Naive thymus-derived CD4-positive, alpha-beta T cell (primary cell): ENCODE measurements at places on chromosomes 7 and 10.

DNA sequence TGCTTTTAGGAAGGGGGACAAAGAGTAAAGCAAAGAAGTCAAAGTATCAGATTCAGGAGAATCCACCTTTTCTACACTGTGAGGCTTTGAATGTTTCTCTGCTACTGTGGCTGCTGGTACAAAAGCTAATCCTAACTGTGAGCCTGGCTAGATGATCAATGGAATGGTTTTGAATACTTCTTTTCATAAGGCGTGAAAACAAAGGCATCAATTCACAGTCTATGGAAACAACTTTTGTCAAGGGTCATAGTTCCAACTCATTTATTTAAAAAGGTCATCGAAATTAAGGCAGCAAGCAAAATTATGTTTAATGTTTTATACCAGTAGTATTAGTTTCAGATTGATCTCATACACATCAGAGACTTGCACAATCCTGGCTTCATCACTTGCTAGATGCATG lies 118.1 kb downstream of the CTTNBP2 start:
- no peak for DNase-seq

GRCh38 chr10:99467236-99467999 lies 37.0 kb upstream of the GOT1 start:
- no peak for DNase-seq

GRCh38 chr7:146826329-146826728 lies 709.7 kb downstream of the CNTNAP2 start:
- DNase-seq, result no peak

DNA sequence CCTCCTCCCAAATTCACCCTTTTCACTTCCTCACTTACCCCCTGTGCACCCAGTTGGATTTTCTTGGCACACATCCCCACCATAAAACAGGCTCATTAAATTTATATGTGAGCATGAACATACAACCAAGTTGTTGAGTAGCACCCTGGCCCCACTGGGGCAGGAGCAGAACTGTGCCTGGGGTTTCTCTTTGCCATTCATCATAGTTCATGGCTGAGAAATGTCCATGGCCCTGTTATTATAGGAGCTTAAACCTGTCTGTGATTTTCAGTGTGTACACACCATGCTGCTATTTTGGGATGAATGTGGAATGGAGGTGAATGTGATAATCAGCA lies 618.8 kb downstream of the LRMDA start:
- DNase-seq, result no peak

DNA sequence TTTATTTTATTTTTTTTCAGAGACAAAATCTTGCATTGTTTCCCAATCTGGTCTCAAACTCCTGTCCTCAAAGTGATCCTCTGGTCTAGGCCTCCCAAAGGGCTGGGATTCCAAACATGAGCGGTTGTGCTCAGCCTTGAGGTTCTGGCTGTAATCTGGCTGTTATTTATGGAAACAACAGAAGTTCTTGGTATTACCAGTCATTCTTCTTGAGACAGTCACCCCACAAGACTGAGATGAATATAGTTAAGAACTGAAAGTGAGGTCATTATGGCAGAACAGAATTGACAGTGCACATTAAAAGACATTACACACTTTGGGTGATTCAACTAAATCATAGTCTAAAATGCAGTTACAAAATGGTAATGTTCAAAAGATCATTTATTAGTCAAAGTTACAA lies 719.5 kb downstream of the ZWINT start:
- no peak for DNase-seq

DNA sequence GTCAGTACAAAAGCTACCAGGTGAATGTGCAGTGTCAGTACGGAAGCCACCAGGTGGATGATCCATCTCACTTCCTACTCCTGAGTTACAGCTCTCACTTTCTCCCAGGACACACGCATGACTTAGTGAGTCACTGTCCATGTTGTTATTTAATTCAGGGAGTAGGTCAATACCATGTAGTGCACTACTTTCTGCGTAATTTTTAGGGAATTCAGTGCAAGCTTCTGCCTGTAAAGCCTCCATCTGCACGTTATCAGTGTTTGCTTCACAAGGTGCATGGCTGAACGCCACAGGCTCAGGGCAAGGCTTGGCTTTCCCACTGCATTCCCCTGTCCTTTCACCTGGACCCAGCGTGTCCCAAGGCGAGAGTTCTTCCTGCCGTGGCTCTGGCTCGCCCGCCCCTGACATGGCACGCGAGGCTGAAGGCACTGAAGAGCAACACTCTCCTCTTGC lies 59.5 kb downstream of the LARP4B start:
- no peak for DNase-seq

DNA sequence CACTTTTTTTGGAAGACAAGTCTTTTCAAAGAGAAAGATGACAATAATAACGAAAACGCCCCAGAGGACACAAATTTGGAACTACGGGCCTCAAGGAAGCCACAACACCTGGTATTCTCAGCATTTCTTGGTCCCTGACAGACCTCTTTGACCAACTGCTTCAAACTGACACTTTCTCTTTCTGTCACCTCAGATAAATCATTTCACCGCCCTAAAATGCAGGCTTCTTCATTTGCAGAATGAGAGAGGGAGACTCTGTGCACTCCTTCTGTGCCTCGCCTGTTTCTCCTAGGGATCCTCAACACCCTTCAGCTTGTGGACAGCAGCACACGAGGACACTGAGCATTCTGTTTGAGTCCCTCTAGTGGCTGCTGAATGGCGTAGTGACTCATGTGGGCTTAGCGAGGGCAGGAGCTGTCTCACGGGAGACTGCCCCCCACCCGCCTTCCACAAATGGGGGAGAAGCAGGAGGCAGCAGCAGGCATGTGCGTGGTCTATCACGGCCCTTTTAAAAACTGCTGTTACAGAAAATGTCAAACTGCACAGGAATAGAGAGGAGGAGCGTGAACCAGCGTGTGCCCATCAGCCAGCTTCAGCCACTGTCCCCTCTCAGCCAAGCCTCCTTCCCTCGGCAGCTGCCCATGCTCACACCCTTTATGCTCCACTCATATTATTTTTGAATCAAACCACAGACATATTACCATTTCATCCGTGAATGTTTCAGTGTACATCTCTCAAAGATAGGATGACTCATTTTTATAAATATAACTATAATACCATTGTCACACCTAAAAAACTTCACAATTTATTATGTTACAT lies 41.4 kb downstream of the GSDME start:
- DNase-seq, result no peak

- no peak for DNase-seq
Measured at GRCh38 chr7:80530136-80530535, 18.3 kb upstream of the GNAT3 start.

- peak; percentile 14 for DNase-seq
Measured at GRCh38 chr7:87506246-87507180, 31.0 kb upstream of the ABCB4 start.

- no peak for DNase-seq
Measured at GRCh38 chr10:71232089-71232998, 20.0 kb downstream of the UNC5B start.

- no peak for DNase-seq
Measured at GRCh38 chr10:63603709-63604445, 82.7 kb downstream of the REEP3 start.

- no peak for DNase-seq
Measured at GRCh38 chr7:6260291-6261187, 11.9 kb downstream of the CYTH3 start.

GRCh38 chr7:50564171-50564570 lies 1.0 kb downstream of the DDC start:
- no peak for DNase-seq

DNA sequence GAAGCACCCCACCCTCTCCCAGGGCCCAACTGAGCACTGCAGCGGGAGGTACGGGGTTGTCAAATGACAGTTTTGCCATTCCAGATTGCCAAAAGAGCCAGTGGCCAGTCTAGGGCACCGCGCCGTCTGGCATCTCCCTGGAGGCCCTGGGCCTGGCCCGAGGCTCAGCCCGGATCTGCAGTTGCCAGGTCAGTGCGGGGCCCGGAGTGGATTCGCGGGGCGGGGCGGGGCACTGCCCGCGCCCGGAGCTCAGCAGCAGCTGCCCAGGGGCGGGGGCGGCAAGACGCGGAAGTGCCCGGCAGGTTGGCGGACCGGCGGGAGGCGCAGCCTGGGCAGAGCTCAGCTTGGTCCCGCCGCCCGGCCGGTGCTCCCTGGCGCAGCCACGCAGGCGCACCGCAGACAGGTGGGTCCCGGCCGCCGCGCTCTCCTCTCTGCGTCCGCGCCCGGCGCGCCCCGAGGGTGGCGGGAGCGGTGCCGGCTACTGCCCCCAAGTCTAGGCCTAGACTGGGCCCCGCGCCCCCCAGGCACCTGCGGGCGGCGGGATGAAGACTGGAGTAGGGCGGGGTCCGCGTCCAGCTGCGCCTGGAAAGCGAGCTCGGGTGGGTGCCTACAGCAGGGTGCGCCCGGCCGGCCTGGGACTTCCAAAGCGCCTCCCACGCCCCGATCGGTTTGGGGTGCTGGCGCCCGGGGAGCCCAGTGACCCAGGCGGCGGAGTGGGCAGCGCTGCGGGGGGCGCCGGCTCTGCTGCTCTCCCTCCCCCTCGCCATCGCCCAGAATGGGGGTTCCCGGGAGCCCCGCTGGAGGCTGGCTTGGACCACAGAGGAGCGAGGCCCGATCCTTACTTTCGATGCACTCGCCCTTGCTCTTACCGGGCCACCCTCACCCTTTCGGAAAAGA lies at the start of gene IRF5:
IRF5 (plus strand) TSS at position 281 of the 897 bp plus-strand sequence. CDS start 4,155 bp downstream, outside the sequence.
- no peak for DNase-seq

DNA sequence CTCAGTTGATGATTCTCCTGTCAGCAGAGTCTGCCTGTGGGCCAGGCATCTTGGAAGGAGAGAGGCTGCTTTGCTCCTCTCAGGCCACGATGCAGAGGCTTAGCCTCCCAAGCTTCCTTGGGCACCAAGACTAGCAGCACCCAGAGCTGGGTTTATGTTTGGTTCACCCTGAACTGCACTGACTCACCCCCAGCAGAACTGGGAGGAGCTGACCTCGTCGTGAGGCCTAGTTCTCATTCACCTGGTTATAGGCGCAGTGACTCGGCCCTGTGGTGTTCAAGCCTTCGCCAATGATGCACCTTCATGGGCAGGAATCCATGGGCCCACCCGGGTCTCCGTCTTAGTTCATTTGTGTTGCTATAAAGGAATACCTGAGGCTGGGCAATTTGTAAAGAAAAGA lies 122.0 kb upstream of the ZNF438 start:
- no peak for DNase-seq

GRCh38 chr10:62890395-62890794 lies 74.2 kb upstream of the EGR2 start:
- DNase-seq, result no peak

DNA sequence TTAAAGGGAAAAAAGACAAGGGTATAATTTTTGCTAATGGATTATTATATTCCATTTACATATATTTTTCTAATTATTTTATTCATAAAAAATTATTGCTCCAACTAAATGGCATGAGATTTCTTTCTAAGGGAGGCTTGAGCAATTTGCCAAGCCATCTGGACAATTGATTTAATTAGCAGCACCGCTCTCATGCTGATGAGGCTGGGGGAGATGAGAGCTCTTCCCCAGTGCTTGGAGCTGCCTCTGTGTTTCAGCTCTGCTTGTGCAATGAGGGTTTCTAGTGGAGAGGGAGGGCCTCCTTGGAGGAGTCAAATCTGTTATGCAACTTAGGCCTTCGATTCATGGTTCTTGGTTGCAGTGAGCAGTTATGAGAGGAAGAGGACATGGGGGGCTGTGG lies 574.3 kb downstream of the TCERG1L start:
- DNase-seq, result no peak

DNA sequence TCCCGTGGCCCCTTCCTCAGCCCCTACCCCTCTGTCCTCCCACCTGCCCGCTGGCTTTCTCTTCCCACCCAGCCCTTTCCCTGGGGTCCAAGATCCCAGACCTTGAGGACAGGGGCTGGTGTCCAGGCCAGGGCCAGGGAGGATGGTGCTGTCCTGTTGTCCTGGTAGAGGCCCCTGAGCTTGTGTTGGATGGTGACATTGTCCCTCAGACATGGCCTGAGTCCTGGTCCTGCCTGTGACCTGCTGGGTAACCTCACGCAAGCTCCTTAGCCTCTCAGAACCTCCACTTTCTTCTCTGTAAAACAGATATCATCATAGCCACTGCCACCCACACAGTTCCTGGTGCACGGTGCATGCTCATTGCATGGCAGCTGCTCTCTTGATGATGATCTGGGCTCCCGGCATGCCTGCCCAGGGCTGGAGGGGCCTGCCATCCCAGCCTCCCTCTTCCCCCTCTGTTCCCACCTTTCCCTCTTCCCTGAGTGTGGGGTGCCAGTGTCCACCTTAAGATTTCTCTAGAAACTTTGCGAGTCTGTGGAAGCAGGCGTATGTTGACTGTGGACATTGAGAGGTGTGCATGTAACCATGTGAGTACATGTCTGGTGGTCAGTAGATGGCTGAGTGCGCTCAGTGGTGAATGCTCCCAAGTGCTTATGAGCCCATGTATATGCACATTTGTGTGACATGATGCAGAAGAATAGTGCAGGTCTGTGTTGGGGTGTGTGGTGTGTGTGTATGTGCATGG lies 60.4 kb downstream of the NEURL1 start:
- DNase-seq, result no peak

GRCh38 chr10:28217848-28218247 lies 85.0 kb downstream of the MPP7 start:
- no peak for DNase-seq

GRCh38 chr10:110780704-110781103 lies 91.0 kb upstream of the PDCD4 start:
- no peak for DNase-seq
